ENCODE measurements at places on chromosomes 4 and X.

- DNase-seq, result no peak
Measured at GRCh38 chrX:43644124-43644701, 11.9 kb upstream of the MAOA start.

GRCh38 chr4:145734576-145735346 lies 54.8 kb downstream of the C4orf51 start:
- DNase-seq, result no peak

DNA sequence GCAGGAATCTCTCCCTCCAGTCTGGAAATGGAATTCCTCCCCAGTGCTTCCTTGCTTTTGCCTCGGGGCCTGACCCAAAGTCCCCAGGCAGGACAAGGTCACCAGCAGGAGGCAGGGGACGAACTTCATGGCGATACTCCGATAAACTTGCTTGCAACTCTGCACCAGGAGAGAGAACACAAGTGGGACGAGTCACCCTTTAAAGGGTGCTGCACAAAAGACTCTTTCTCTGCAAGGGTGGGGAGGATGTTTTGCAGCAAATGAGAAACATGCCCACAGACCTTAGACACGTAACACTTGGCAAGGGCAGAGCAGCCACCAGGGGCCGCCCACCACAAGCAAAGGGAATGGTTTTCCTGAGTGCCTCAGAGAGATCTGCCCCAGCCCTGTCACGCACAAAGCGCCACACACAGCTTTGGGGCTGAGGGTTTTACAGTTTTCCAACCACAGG lies at the start of gene FGFBP2:
Gene FGFBP2, minus strand, starts transcription at position 175 of the 451 bp plus-strand sequence. Its CDS starts 46 bp downstream, at position 129.
- no peak for DNase-seq

- DNase-seq, result no peak
Measured at GRCh38 chr4:100340512-100341485, 150.5 kb upstream of the DDIT4L start.

GRCh38 chrX:140163371-140164159 lies 198.2 kb upstream of the CXorf66 start:
- no peak for DNase-seq

DNA sequence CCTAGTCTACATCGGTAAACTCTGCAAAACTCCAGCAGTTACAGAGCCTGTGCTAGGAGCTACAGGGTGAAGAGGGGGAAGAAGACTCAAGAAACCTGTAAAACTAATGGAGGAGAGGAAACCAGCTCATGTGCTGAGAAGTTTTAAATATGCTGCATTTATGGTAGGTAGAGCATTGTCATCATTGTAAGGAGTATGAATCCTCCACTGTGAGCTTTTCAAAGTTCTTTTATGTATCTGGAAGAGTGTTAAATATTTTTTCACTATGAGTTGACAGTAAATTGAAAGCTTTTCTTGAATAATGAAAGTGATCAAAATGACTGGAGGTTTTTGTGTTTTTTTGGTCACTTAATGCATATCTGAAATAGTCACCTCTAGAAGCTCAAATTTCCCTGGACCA lies 46.2 kb downstream of the SEPTIN11 start:
- DNase-seq, result no peak

DNA sequence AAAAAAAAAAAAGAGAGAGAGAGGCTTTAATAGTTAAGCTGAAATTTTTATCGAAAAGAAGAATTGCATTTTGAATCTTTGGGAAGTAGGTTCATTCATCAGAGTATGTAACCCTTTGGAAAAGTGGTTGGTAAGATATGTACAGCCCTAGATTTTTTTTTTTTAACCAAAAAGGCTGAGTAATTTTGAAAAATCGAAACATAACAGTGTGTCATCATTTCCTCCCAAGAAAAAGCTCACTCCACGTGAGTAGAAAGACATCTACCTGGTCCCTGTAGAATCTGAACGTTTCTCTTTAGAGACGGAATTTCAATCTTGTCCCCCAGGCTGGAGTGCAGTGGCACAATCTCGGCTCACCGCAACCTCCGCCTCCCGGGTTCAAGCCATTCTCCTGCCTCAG lies 16.2 kb downstream of the SHOX start:
- DNase-seq, result no peak

GRCh38 chrX:4572691-4573090 lies 859.2 kb upstream of the PRKX start:
- DNase-seq, result no peak
